ENCODE measurements at places on chromosomes 13 and 19.

- H3K4me1 ChIP-seq, result peaks cover 30% of the 10 kb centered on the region
- no peaks in the 10 kb centered on the region for H3K27me3 ChIP-seq
- no peak overlapping the region for H3K27ac ChIP-seq
Observed at GRCh38 chr19:8478598-8478997, 23.8 kb downstream of the PRAM1 start.

DNA sequence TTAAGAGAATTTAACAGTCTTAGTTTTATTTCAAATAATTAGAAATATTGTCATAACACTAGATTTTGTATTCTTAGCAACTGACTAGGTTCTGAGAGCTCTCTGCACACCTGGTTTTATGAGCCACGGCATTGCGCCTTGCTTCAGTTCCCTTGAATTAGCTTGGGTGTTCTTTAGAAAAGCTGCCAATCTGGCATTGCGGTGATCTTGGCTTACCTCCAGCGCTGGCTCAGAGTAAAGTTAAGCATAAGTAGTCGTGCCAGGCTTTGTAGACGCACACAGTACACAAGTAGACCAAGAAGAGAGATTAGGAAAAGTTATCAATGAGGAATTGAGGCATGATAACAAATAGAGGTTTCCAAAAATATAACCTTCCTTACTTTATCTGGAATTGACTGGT, 45.7 kb downstream of the TPP2 start:
- no peaks in the 10 kb centered on the region for H3K27me3 ChIP-seq
- peaks cover 72% of the 10 kb centered on the region for H3K36me3 ChIP-seq
- H3K4me3 ChIP-seq, result no peak overlapping the region
- H3K27ac ChIP-seq, result no peak overlapping the region
- no peaks in the 10 kb centered on the region for H3K4me1 ChIP-seq

- H3K27me3 ChIP-seq, result no peaks in the 10 kb centered on the region
- H3K36me3 ChIP-seq, result peaks cover 3% of the 10 kb centered on the region
- DNase-seq, result peak; percentile 63
- H3K27ac ChIP-seq, result peak overlapping the region; percentile 55
- peak overlapping the region; percentile 5 for H3K4me3 ChIP-seq
- H3K4me1 ChIP-seq, result peaks cover 28% of the 10 kb centered on the region
Observed at GRCh38 chr19:47157431-47158321, 27.0 kb downstream of the SAE1 start.

DNA sequence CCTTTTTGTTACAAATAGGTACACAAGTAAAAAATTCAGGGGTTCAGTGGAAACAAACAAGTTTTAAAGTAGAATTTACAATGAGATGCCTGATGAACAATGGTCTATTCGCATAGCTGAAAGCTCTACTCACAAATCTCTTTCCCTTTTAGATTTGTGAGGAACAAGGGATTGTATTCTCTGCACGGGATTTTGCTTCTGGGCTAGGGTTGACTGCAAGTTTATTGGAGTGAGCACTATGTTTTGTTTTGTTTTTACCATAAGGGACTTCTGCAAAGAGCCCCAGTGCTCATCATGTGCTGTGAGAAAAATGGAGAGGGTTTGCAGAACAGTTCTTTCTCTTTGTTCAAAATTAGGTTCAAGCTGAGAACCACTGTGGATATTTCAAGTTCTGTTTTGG, 160.5 kb downstream of the DLEU7 start:
- DNase-seq, result no peak
- peaks cover 22% of the 10 kb centered on the region for H3K4me1 ChIP-seq
- H3K4me3 ChIP-seq, result no peak overlapping the region

- no peaks in the 10 kb centered on the region for H3K27me3 ChIP-seq
- no peak overlapping the region for H3K4me3 ChIP-seq
- no peak overlapping the region for H3K27ac ChIP-seq
- no peaks in the 10 kb centered on the region for H3K36me3 ChIP-seq
- DNase-seq, result no peak
Observed at GRCh38 chr19:27671876-27672275, 1541.1 kb downstream of the UQCRFS1 start.

- no peak overlapping the region for H3K4me3 ChIP-seq
- H3K27ac ChIP-seq, result no peak overlapping the region
- no peaks in the 10 kb centered on the region for H3K36me3 ChIP-seq
- peaks cover 40% of the 10 kb centered on the region for H3K27me3 ChIP-seq
- peaks cover 4% of the 10 kb centered on the region for H3K4me1 ChIP-seq
- no peak for DNase-seq
Observed at GRCh38 chr19:825897-826644, 1.6 kb upstream of the AZU1 start.

GRCh38 chr13:99031832-99032231, 54.0 kb upstream of the DOCK9 start:
- H3K4me3 ChIP-seq, result no peak overlapping the region
- H3K4me1 ChIP-seq, result no peaks in the 10 kb centered on the region

DNA sequence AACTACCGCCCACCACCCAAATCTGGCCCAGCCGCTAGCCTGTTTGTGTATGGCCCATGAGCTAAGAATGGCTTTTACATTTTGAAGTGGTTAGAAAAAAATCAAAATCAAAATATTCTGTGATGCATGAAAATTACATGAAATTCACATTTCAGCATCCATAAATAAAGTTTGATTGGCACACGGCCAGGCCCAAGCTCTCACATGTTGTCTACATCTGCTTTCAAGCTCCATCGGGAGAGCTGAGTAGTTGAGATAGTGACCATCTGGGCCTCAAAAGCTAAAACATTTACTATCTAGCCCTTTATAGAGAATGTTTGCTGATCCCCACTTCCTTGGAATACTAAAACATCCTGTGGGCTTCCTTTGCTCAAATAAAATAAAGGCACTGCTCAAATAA, 14.5 kb downstream of the RFX2 start:
- H3K36me3 ChIP-seq, result no peaks in the 10 kb centered on the region
- H3K27me3 ChIP-seq, result no peaks in the 10 kb centered on the region
- no peak overlapping the region for H3K4me3 ChIP-seq

GRCh38 chr19:45772130-45772840, 3.2 kb upstream of the SIX5 start:
- H3K27ac ChIP-seq, result no peak overlapping the region
- H3K27me3 ChIP-seq, result peaks cover 9% of the 10 kb centered on the region
- no peak for DNase-seq
- H3K4me1 ChIP-seq, result peaks cover 12% of the 10 kb centered on the region
- no peak overlapping the region for H3K4me3 ChIP-seq

DNA sequence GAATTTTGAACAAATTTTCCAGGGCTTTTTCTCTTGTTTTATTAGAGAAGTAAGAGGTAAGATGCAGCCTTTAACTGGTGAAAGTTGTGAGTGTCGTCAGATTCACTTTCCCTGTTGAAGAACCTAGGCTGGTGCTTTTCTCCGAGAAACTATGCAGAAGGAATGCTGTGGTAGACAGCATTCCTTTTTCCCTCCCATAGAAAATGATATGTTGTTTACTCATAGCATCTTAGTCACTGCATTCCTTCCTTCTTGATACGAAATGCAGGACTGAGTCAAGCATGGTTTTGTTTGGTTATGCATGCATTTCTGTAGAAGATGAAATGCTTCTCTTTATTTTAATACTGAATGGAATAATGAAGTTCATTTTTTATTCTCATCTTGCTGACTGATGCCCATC, 3.4 kb downstream of the ITGBL1 start:
- no peaks in the 10 kb centered on the region for H3K36me3 ChIP-seq
- no peak overlapping the region for H3K4me3 ChIP-seq
- H3K27ac ChIP-seq, result no peak overlapping the region
- DNase-seq, result no peak
- H3K4me1 ChIP-seq, result no peaks in the 10 kb centered on the region

GRCh38 chr19:49894879-49895565, 1.7 kb downstream of the IL4I1 start:
- no peak overlapping the region for H3K4me3 ChIP-seq
- peaks cover 30% of the 10 kb centered on the region for H3K4me1 ChIP-seq
- H3K36me3 ChIP-seq, result no peaks in the 10 kb centered on the region
- no peaks in the 10 kb centered on the region for H3K27me3 ChIP-seq
- no peak overlapping the region for H3K27ac ChIP-seq

- H3K4me1 ChIP-seq, result peaks cover 27% of the 10 kb centered on the region
- no peaks in the 10 kb centered on the region for H3K36me3 ChIP-seq
- H3K27ac ChIP-seq, result no peak overlapping the region
- no peaks in the 10 kb centered on the region for H3K27me3 ChIP-seq
- no peak for DNase-seq
Observed at GRCh38 chr13:112580211-112580610, 7.7 kb downstream of the TUBGCP3 start.

DNA sequence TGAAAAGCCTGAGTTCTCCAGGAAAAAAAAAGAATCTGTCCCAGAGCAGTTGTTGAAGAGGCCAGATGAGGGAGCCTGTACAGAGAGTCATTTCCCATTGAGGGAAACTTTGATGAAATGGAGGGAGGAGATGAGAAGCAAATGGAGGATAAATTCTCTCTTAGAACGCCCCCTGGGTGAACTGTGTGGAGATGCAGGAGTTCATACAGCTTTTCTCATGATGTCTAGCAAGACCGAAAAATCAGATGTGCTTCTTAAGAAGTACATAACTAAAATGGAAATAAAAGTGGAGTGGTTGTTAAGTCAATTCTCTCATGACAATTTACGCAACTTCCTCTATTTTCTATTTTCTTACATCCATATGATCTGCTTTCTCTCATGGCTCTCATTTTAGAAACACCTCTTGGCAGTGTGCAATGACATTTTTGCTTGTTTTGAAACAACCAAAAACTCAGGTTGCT, 1263.1 kb downstream of the PCDH9 start:
- H3K4me3 ChIP-seq, result no peak overlapping the region
- H3K4me1 ChIP-seq, result no peaks in the 10 kb centered on the region
- H3K27me3 ChIP-seq, result no peaks in the 10 kb centered on the region
- no peaks in the 10 kb centered on the region for H3K36me3 ChIP-seq
- DNase-seq, result no peak

GRCh38 chr19:38031423-38031770, 124.4 kb downstream of the SIPA1L3 start:
- no peak for DNase-seq
- peaks cover 41% of the 10 kb centered on the region for H3K36me3 ChIP-seq
- peak overlapping the region; percentile 93 for H3K27ac ChIP-seq
- peaks cover 83% of the 10 kb centered on the region for H3K4me1 ChIP-seq

DNA sequence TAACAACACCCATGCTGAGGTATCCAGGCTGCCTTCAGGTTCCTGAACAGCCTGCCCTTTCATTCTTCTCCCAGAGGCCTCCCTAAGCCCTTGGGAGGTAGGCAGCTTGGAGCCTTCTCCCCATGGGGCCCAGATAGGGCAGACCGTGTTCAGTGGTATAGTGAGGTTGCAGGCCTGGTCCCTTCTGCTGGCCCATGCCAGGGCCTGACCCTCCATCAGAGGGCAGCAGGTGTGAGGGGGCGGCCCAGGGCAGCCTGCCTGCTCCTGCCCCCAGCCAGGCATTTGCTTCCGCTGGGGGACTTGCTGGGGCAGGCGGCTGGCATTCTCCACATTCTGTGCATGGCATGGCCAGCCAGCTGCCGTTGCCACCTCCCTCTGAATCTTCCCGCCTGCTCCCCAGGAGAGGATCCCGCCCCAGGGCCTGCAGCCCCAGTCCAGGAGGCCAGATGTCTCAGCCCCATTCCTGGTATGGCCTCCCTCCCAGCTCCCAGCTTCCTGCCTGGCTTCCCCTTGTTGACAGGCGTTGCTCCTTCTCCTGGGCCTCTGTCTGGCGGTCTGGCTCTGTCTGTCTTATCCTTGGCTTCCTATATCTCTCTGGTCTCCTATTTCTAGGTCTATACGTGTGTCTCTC, 8.9 kb downstream of the CIC start:
- no peaks in the 10 kb centered on the region for H3K27me3 ChIP-seq
- no peak overlapping the region for H3K27ac ChIP-seq
- no peaks in the 10 kb centered on the region for H3K36me3 ChIP-seq
- peaks cover 30% of the 10 kb centered on the region for H3K4me1 ChIP-seq
- no peak overlapping the region for H3K4me3 ChIP-seq

DNA sequence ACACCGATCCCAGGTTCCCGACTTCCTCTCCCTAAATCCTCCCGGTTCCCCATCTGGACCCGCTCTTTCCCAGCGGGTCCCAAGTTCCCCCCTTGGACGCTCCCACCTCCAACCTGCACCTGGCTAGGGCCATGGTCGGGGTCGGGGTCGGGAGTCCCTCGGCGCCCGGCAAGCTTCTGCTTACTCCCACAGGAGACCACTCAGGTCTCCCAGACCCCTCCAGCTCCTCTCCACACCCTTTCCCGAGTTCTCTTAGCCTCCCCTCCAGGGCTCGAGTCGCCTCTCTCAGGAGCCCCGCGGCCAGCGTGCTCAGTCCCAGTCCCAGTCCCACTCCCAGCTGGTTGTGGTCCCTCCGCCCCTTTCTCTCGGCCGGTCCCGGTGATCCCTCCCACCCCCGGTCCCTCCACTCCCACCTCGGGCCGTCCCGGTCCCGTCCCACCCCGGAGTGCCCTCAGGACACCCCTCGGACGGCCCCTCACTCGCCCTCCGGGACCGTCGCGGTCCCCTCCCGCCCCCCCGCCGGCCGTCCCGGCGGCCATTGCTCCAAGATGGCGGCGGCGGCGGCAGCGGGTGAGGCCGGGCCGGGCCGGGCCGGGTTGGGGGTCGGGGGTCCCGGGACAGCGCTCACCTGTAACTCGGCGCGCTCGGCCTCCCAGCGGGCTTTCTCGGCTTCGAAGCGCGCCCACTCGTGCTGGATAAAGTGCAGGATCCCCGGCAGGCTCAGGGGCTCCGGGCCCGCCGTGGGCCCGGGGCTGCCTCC, at the start of gene FKRP:
Gene FKRP (plus strand): TSS at position 537 of the 760 bp plus-strand sequence. CDS start 9,394 bp downstream, outside the sequence.
- DNase-seq, result no peak
- peaks cover 15% of the 10 kb centered on the region for H3K4me1 ChIP-seq
- peak within 1 kb of the TSS; percentile 77 for H3K27ac ChIP-seq
- peaks cover 12% of the 10 kb centered on the region for H3K36me3 ChIP-seq
- peak within 1 kb of the TSS; percentile 51 for H3K4me3 ChIP-seq
- H3K27me3 ChIP-seq, result no peaks in the 10 kb centered on the region

DNA sequence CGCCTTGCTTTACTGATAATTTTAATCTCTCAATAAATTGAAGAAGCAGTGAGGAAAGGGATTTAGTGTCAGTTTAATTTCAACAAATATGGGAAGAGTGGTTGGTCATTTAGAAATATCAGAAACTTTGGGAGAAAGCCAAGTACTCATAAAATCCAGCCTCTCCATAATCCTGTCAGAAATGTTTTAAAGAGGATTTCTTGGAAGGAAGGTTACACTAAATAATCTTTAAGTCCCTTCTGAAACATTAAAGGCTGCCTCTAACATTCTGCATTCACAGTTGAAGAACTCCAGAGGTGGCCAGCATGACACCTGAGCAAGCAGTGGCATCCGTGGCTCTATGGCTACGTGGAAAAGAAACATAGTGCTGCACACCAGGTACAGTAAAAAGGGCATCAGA, 378.5 kb downstream of the ENOX1 start:
- H3K27ac ChIP-seq, result no peak overlapping the region
- H3K4me1 ChIP-seq, result no peaks in the 10 kb centered on the region
- H3K27me3 ChIP-seq, result no peaks in the 10 kb centered on the region
- DNase-seq, result no peak
- no peak overlapping the region for H3K4me3 ChIP-seq
- H3K36me3 ChIP-seq, result no peaks in the 10 kb centered on the region

DNA sequence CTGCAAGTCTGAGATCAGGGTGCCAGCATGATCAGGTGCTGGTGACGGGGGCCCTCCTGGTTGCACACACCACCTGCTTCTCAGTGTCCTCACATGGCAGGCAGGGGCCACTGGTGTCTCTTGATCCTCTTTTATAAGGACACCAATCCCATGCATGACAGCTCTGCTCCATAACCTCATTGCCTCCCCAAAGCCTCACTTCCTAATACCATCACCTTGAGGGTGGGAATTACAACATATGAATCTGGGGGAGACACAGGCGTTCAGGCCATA, 15.0 kb upstream of the MIER2 start:
- no peaks in the 10 kb centered on the region for H3K36me3 ChIP-seq
- no peak overlapping the region for H3K4me3 ChIP-seq
- H3K4me1 ChIP-seq, result no peaks in the 10 kb centered on the region
- no peak for DNase-seq
- H3K27ac ChIP-seq, result no peak overlapping the region

All from B cell (primary cell).